K562 (cell line): ENCODE measurements at places on chromosomes 12 and 14.

DNA sequence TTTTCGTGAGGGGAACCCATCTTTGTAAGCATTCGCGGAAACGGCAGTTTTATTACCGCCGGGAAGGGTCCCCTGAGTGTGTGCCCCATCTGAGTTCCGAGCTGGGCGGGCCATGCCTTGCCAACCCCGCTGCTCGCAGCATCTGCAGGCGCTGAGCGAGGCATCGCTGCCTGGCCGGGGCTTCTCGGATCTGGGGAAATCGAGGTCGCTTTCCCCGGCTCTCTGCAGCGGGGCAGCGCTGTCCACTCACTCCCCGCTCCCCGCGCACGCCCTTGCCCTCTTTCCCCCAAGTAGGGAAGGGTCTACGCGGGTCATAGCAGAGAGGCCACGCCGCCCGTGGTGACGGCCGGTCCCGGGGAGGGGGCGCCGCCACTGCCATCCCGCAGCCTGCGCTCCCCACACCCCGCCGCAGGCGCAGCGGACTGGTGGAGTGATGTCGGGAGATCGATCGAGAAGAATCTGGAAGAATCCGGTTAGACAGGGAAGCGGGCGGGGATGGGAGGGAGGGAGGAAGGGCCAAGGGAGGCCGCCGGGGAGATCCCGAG lies 507 bp upstream of the FKBP4 start:
- peak overlapping the region; percentile 70; the same call in 1 of the 2 replicates for H3K4me3 ChIP-seq
- H3K27me3 ChIP-seq: no peaks in the 10 kb centered on the region
- peak; percentile 14 for DNase-seq

DNA sequence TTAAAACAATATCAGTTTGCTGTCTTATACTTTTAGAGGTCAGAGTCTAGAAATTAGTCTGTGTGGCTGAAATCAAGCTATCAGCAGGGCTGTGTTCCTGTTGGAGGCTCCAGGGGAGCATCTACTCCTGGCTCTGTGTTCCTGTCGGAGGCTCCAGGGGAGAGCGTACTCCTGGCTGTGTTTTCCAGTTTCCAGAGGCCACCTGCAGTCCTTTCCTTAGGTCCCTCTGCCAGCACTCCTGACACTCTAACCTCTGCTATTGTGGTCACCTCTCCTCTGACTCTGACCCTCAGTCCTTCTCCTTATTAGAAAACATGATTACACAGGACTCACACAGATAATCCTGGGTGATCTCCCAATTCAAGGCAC lies 1140.7 kb upstream of the TMEM132C start:
- peaks cover 35% of the 10 kb centered on the region; the same call in 2 of the 3 replicates for H3K36me3 ChIP-seq
- H3K27me3 ChIP-seq: no peaks in the 10 kb centered on the region
- peaks cover 7% of the 10 kb centered on the region; the same call in 1 of the 2 replicates for H3K4me1 ChIP-seq
- no peak overlapping the region for H3K4me3 ChIP-seq

DNA sequence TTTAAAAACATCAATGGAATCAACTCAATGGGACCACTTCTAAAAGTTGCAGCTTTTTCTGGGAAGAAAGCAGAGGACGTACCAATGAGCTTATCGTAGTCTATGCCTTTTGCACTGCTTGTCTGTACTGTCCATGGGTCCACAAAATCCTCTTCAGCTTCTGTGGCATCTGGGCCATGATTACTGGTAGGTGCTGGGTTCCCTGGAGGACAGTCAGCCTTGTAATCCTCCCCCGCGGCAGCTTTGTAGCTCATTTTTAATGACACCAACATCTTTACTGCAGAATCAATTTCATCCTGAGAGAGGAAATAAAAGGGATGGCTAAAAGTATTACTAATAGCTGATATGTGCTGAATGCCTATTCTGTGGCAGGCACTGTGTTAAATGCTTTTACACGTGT lies 38.5 kb downstream of the SLC25A47 start:
- no peak for DNase-seq
- no peak overlapping the region for H3K4me3 ChIP-seq
- no peak overlapping the region for H3K27ac ChIP-seq
- no peaks in the 10 kb centered on the region for H3K27me3 ChIP-seq
- H3K36me3 ChIP-seq: peaks cover 91% of the 10 kb centered on the region

DNA sequence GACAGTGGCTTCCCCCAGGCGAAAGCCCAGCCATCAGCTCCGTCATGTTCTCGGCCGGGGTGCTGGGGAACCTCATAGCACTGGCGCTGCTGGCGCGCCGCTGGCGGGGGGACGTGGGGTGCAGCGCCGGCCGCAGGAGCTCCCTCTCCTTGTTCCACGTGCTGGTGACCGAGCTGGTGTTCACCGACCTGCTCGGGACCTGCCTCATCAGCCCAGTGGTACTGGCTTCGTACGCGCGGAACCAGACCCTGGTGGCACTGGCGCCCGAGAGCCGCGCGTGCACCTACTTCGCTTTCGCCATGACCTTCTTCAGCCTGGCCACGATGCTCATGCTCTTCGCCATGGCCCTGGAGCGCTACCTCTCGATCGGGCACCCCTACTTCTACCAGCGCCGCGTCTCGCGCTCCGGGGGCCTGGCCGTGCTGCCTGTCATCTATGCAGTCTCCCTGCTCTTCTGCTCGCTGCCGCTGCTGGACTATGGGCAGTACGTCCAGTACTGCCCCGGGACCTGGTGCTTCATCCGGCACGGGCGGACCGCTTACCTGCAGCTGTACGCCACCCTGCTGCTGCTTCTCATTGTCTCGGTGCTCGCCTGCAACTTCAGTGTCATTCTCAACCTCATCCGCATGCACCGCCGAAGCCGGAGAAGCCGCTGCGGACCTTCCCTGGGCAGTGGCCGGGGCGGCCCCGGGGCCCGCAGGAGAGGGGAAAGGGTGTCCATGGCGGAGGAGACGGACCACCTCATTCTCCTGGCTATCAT lies 663 bp downstream of the PTGER2 start:
- no peak overlapping the region for H3K4me3 ChIP-seq
- no peaks in the 10 kb centered on the region for H3K36me3 ChIP-seq
- no peak overlapping the region for H3K27ac ChIP-seq
- no peak for DNase-seq

DNA sequence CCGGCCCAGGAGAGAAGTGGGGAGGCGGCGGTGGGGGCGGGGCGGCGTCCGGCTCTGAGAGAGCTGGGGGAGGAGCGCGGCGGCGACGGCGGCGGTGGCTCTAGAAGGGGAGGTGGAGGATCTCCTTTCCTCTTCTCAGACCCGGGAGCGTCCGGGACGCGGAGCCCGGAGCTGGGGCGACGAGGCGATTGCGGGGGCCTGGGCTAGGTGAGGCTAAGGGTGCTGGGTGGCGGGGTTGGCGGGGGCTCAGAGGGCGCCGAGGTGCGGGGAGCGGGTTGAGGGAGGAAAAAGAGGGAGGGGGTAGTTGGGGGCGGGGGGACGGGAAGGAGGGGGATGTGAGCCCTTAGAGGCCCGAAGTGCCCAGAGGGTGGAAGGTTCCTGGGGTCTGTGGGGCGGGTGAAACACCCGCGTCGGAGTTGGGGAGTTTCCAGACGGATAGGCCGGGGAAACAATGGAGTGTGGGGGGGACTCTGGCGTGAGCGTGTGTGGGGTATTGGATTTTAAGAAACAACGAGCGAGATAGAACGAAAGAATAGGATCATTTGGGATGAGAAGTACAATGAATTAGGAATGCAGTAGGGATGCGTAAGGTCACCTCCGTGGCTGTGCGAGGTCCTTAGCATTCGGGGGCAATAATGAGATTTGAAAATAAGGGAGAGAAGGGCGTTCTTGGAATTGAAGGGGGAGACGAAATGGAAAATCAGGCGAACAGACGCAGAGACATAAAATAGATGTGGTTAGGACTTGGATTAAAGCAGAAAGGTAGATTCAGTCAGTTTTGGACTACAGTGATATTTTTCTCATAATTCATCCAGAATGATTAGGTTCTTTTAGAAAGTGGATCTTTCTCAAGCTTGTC lies at the start of gene SPATS2:
Gene SPATS2, plus strand, starts transcription at position 82 of the 859 bp plus-strand sequence. CDS start 93,551 bp downstream, outside the sequence.
- H3K4me1 ChIP-seq: peaks cover 25% of the 10 kb centered on the region; the same call in 2 of the 3 replicates
- peak within 1 kb of the TSS; percentile 75 for H3K4me3 ChIP-seq
- DNase-seq: peak; percentile 96
- peaks cover 3% of the 10 kb centered on the region; the same call in 1 of the 3 replicates for H3K36me3 ChIP-seq
- H3K27ac ChIP-seq: peak within 1 kb of the TSS; percentile 96

- H3K4me1 ChIP-seq: no peaks in the 10 kb centered on the region
- no peak for DNase-seq
- no peaks in the 10 kb centered on the region for H3K27me3 ChIP-seq
These were observed 211.1 kb downstream of the ANO6 start for GRCh38 chr12:45427042-45427441.

- H3K27ac ChIP-seq: no peak overlapping the region
- H3K27me3 ChIP-seq: peaks cover 5% of the 10 kb centered on the region; the same call in 1 of the 3 replicates
- H3K4me3 ChIP-seq: no peak overlapping the region
These were observed 10.0 kb downstream of the AHNAK2 start for GRCh38 chr14:104968153-104968527.

DNA sequence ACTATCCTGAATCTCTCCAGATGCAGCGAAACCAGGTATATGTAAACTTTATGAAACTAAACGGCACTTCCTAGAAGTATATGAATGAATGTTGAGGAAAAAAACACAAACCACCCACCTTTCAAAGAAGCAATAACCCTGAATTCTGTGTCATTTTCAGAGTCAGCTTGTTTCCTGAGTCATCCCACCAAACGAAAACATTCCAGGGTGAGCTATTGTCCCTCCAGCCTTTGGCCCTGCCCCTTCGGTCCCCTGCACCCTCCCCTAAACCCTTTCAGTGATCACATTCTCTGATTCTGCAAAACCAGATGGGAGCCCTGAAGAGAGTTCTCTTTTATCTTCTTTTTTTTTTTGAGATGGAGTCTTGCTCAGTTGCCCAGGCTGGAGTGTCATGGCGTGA lies 202.6 kb upstream of the ALG10B start:
- no peaks in the 10 kb centered on the region for H3K27me3 ChIP-seq
- no peaks in the 10 kb centered on the region for H3K36me3 ChIP-seq
- no peak for DNase-seq
- no peaks in the 10 kb centered on the region for H3K4me1 ChIP-seq
- no peak overlapping the region for H3K27ac ChIP-seq

DNA sequence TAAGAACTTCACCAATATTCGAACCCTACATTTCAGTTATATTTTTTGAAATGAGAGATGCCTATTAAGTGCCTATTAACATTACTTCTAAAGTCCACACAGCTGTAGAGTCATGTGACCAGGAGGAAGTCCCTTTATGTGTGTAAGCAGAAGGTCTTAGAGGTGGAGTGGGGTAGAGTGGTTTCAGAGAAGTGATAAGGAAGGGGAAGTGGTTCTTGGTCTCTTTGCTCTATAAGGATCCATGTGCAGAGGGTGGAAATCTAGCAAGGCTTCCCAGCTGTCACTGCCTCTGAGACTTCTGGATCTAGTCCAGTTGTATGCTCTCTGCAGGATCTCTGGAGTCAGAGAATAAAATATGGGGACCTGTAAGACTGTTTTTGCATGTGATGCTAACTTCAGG lies 673.9 kb downstream of the FLRT2 start:
- H3K36me3 ChIP-seq: no peaks in the 10 kb centered on the region
- no peaks in the 10 kb centered on the region for H3K4me1 ChIP-seq
- H3K27me3 ChIP-seq: no peaks in the 10 kb centered on the region
- no peak for DNase-seq
- no peak overlapping the region for H3K4me3 ChIP-seq
- no peak overlapping the region for H3K27ac ChIP-seq

DNA sequence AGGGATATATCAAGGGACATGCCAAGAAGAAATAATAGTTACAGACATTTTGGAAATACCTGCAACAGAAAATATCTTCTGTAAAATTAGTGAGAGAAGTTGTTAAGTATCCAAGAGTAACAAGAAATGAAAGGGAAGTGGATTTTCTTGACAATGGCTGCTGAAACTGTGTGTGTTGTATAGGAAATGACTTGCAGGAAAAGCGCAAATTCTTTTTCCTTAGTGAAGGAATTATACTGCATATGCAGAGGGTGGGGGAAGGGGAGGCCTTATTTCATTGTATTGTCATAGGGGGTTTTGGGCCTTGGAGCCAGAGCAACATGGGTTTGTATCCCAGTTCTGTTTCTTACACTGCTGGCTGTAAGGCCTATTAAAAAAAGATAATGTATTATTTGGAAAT lies 84.4 kb upstream of the DDHD1 start:
- H3K4me1 ChIP-seq: no peaks in the 10 kb centered on the region
- no peaks in the 10 kb centered on the region for H3K27me3 ChIP-seq
- H3K36me3 ChIP-seq: no peaks in the 10 kb centered on the region

DNA sequence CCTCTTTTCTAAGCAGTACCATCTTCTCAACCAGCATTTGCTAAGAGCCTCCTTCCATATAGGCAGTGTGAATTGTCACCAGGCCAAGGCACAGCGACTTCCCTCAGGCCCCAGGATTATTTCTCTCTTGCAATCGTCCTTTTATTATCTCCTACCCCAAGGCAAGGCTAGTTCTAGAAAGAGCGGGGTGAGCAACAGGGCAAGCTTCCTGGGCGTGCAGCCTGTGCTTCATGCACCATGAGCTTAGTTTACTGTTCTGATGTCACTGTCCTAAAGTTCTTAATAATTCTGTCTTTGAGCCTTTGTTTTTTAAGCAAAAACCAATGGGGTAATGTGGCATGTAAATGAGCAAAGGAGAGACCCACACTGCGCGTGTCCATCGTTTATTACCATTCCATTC lies 27.9 kb downstream of the DUSP6 start:
- no peaks in the 10 kb centered on the region; the same call in 1 of the 2 replicates for H3K27me3 ChIP-seq
- H3K4me3 ChIP-seq: no peak overlapping the region
- no peak for DNase-seq
- H3K27ac ChIP-seq: no peak overlapping the region

DNA sequence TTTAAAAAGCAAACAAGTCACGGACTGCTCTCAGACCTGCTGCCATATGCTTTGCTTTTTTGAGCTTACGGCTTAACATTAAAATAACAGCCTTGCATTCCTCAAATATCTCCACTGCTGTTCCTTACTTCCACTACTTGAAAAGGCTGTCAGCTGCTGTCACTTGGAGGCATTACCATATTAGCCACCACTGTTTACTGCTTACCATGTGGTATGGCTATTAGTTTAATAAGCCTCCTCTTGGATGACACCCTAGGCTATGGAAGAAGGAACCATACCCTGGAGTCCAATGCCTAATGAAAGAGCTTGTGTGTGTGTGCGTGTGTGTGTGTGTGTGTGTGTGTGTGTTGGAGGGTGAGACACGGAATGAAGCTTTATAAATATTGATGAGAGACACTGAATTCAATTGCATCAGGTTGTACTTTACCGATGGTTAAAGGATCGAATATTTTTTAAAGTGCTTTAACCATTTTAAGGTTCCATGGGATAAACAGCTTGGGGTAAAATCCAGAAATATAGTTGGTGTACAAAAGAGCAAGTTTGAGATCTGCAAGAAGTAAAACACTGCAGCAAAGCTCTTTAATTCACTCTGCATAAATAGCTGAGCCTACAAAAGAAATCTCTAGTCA lies 174.5 kb downstream of the TTC7B start:
- H3K27me3 ChIP-seq: no peaks in the 10 kb centered on the region
- H3K4me1 ChIP-seq: no peaks in the 10 kb centered on the region
- no peak overlapping the region for H3K27ac ChIP-seq
- DNase-seq: no peak

DNA sequence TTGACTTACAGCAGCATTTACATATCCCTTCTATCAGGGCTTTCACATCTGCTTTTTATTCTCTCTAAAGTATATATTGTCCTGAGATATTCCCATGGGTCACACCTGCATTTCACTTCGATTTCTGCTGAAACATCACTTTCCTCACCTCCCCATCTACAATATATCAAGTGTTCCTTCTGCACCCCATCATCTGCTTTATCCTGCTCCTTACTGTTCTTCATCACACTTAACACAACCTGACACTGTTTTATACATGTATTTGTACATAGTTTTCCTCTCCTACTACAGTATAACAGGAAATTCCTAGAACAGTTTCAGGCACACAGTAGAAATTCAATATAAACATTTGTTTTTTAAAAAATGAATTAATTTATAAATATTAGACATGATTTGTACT lies 203.1 kb downstream of the EGLN3 start:
- no peak overlapping the region for H3K4me3 ChIP-seq
- no peak overlapping the region for H3K27ac ChIP-seq
- H3K27me3 ChIP-seq: no peaks in the 10 kb centered on the region

- H3K36me3 ChIP-seq: no peaks in the 10 kb centered on the region
- H3K27ac ChIP-seq: no peak overlapping the region
- H3K4me3 ChIP-seq: no peak overlapping the region
These were observed 54.0 kb upstream of the ELK3 start for GRCh38 chr12:96140174-96140573.
